ENCODE measurements at places on chromosomes 6 and 20. TPM values are rescaled to one million over a fixed set of nuclear protein-coding genes. Genes with fewer than 3 reads are reported as not detected.
A peak's percentile ranks its signal among the peaks of the same experiment; 100 is the strongest.

DNA sequence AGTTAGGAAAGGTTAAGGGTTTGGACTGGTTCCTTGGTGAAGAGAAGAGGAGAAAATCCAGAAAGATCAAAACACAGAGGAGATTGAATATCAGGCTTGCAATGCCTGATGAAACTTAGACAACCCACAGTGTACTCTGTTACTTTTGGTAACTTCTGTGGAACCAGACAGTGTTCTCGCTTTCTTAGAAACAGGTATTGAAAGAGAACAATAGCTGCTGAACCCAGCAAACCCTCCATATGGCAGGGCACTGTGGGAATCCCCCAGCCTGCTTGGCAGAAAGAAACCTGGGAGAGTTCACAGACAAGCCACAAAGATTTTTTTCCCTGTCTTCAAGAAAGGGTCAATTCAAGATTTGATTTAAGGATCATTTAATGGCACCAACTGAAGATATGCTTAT is 342.8 kb downstream of the FOXA2 start:
- DNase-seq: no peak

DNA sequence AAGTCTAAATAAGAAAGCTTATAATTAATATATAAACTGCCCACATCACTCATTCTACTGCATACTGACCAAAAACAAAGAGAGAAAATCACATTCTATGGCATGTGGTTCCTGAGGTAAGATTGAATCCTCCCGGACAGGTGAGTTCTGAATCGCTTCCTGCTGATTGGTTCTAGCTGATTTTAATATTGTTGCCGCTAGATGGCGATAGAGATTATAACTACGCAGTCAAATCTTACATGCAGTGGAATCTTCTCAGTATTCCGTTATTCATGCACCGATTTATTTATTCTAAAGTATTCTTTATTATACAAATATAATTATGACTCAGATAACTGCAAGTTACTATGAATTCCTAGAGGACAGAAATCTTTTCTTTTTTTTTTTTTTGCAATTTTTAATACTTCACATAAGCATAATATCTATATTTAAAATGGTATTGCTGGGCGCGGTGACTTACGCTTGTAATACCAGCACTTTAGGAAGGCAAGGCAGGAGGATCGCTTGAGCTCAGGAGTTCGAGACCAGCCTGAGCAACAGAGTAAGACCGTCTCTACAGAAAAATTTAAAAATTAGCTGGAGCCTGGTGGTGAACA is 24.2 kb upstream of the TMX4 start:
- peak; percentile 68 for DNase-seq

GRCh38 chr6:153537422-153537821 is 406.3 kb upstream of the RGS17 start:
- no peak for DNase-seq

DNA sequence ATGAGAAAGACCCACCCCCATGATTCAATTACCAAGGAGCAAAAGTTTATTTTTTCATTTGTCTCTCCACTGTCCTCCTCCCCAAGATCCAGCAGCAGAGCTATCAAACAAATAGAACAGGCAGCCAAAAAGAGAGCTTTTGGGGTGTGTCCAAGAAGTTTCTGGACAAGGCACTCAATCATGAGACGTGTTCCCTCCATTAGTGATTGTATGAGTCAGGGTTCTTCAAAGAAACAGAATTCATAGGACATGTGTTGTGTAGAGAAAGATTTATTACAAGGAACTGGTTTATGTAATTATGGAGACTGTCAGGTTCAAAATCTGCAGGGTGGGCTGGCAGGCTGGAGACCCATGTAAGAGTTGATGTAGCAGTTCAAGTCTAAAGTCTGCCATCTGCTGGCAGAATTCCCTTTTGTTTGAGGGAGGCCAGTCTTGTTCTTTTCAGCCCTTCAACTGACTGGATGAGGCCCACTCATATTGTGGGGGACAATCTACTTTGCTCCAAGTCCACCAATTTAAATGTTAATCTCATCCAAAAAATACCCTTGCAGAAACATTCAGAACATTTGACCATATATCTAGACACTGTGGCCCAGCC is 248.1 kb upstream of the OPRM1 start:
- no peak for DNase-seq

DNA sequence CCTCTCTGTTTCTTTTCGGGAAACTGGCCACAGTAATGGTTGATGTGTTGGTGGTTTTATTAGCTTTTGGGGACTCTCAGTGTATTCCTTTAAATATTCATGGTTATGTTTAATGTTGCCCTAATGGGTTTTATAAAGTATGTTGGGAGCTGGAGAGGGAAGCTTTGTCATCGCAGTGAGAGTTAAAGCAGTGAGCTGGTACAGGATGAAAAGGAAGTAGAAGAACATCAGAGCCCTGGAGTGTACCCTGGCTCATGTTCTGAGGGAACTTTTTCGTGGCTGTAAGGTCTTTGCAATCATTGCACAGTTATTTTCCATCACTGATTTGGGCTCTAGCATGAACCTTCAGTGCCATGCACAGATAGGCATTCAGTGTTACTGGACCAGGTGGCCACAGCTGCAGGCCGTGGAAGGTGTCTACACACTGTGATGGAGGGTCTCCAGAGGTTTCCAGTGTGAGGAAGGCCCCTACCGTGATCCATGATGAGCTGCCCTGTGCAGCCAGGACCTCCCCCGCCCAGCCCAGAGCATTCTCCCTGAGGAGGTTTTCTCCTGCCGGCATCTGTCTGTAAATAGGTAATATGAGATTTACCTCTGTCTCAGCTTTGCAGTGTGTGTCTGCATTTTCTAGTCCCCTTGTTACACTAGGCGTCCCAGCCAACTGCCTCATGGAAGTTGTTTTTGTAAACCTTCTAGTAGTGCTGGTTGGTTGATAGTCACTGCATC is 22.4 kb upstream of the TMEM217 start:
- DNase-seq: no peak

GRCh38 chr20:18533978-18534644 is 26.4 kb downstream of the SEC23B start:
- DNase-seq: no peak

GRCh38 chr6:43428112-43428570 is 800 bp downstream of the ABCC10 start:
- no peak for DNase-seq

DNA sequence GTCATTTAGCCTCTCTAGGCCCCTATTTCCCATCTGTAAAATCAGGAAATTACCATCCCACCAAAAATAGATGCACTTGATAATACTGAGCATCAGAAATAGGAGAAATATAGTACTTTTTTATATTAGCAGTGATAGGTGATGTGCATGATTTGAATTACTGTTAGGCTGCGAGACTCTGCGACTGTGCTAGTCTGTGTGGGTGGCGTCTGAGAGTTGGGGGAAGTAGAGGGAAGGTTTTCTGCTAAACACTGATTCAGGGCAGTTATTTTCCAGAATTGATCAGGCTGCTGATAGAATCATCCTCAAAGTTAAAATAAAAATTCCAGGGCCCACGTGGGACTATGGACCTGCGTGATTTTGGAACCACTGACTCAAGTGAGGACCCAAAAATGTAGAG is 60.4 kb upstream of the ARMH2 start:
- no peak for DNase-seq

DNA sequence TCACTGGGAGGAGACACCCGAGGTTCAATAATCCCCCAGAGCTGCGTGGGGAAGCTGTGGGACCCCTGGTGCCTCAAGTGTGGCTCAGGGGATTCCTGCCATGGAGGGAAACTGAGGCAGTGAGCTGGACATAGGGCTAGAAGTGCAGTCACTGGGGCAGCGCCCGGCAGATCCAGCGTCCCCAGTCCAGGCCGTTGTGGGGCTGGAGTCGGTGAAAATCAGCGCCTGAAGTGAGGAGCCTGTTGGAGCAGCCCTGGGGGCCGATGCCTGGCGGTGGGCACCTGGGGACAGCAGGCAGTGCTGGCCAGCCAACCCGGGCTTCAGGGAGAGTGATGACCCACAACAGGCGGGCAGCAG is 2.2 kb upstream of the COL9A3 start:
- no peak for DNase-seq

GRCh38 chr6:57048577-57048976 is 2.1 kb downstream of the KIAA1586 start:
- no peak for DNase-seq

DNA sequence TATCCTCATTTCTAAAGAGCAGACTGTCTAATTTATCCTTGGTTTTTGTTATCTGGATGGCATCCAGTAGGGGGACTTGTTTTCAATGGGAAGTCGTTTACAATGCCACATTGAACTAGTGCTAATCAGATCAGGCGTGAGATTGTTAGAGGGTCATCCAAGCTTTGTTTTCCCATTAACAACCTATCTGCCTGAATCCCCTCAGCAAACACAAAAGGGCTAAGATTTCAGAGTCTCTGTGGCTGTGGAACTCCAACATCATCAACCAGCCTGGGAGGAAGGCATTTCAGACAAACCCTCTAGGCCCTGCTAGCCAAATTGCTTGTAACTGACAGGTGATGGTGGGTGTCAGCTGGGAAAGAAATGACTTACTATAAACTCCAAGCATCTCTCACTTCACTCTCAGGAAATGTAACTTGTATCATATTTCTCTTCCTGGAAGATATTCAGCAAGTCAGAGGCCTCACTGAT is 47.7 kb downstream of the COL19A1 start:
- DNase-seq: no peak

GRCh38 chr6:32655203-32655710 is 11.2 kb downstream of the HLA-DQB1 start:
- DNase-seq: no peak

DNA sequence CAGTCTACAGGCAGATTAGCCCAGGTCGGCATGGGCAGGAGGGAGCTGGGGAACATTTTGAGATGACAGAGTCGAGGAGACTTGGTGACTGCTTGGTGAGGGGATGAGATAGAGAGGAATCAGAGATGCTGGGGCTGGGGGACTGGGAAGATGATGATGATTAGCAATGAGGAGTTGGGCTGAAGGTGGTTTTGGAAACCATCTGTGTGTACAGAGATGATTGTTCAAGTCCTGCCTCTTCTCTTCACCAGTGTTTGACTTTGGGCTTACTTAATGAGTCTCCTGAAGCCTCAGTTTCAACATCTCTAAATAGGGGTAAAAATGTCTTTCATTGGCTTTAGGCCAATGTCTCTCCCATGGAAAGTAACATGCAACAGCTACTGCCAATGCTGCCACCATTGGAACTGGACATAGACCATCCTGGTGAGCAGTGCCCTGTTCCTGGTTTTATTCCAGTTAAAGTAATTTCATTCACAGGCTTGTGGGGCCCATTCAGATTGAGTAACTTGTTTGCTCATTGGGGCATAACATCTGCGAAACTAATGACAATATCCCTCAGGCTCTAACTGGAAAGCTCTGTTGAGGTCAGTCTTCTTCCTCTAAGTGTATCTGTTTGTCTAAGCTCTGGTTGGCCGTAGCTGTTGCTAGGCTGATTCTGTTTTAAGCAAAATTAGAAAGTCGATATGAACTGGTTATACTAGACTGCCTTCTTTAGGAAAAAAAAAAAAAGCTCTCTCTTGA is 99.1 kb downstream of the ARMC2 start:
- no peak for DNase-seq

DNA sequence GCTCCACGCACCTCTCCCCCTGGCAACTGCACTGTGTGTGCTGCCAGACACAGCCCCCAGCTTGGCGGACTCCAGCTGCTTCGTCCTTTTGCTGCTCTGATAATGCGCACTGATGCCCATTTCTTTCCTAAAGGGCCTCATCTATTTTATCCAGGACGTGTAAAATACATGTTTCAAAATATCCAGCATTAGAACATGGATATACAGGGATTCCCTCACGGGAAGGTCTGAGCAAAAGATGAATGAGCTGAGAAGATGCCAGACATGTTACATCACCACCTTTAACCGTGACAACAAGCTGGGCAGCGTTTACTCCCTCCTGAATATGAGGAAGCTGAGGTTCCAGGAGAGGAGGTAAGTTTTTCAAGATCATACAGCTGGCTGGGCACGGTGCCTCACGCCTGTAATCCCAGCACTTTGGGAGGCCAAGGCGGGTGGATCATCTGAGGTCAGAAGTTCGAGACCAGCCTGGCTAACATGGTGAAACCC is 32.8 kb downstream of the TNXB start:
- DNase-seq: no peak

DNA sequence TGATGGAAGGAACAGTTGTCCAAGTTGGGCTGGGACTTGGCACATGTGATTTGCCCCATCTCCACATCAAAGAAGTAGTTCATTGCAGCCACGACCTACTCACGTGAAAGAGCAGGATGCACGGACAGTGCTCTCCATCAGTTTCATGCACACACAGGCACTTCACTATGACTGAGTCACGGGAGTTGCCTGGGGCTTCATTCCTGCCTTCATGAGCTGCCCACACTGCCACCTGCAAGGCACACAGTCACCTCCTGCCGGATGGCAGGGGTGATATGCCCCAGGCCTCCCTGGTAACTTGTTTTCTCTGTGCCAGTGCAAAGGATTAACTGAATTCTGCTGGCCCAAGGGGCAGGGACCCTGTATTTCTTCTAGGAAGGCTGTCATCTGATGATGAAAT is 22.8 kb downstream of the CST5 start:
- no peak for DNase-seq

GRCh38 chr20:58697201-58697866 is 4.7 kb downstream of the NPEPL1 start:
- no peak for DNase-seq

- no peak for DNase-seq
Observed at GRCh38 chr6:117818449-117818848, 88.6 kb upstream of the SLC35F1 start.

DNA sequence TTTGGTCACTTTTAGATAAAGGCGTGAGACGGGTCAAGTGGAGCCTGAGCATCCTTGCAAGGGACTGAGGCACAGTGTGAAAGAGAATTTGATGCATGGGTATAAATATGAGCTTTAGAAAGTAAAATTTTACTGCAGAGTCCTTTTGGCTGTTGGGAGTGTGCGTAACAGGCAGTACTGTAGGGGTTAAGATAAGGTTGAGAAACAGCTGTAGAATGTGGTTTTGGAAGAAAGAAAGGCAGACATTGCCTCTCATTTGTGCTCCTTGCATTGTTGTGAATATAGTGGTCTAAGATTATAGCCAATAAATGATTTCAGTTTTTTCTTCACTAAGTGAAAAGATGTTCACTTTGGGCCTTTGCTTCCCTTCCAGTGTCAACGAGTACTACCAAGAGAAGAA is 73.0 kb downstream of the RREB1 start:
- no peak for DNase-seq

DNA sequence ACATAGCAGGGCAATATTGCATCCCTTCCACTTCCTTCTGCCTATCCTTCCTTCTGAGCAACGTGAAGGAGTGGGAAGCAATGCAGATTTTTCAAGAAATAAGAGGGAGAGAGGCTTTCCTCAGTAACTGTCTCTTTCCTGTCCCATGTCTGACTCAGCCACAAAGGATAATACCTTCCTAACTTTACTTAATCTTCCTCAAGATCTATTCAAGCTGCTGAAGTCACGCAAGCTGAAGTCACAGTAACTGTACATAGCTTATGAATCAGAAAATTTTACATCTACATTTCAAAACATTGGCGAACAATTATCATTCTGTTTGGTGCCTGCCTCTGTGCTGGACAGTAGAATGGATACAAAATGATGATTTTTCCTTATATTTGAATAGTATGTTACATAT is 86.4 kb upstream of the POU3F2 start:
- DNase-seq: no peak

GRCh38 chr20:1377984-1378734 is 14.7 kb downstream of the FKBP1A start:
- no peak for DNase-seq

Gene PRICKLE4
- total RNA-seq: 2.4 TPM

Gene FRK
- total RNA-seq: 0.36 TPM

Gene SLC24A3
- 15.7 TPM for total RNA-seq

Gene SNX21
- 24.4 TPM for total RNA-seq

Gene WFDC12
- not detected for total RNA-seq

Gene TMEM14B
- 46.7 TPM for total RNA-seq

Gene OR2B6
- total RNA-seq: not detected

Gene JPH2
- 0.36 TPM for total RNA-seq

Gene MDFI
- 51.2 TPM for total RNA-seq

Gene RSPH9
- 3.4 TPM for total RNA-seq

All from cerebellum (tissue), 4 donors.